ENCODE measurements at places on chromosomes 6 and 20. TPM values are rescaled to one million over a fixed set of nuclear protein-coding genes. Genes with fewer than 3 reads are reported as not detected.

The PGC gene
- total RNA-seq, result not detected

The WFDC10B gene
- total RNA-seq, result not detected

The MYBL2 gene
- total RNA-seq, result not detected

The TCF15 gene
- 7.0 TPM for total RNA-seq

The SIRPB1 gene
- 7.6 TPM for total RNA-seq

The ETV7 gene
- total RNA-seq, result 0.29 TPM

The SLC22A16 gene
- total RNA-seq, result 1.4 TPM

The GSTA2 gene
- total RNA-seq, result not detected

The RNF217 gene
- total RNA-seq, result 34.1 TPM

GRCh38 chr6:33886673-33887144 is 82.9 kb upstream of the MLN start:
- DNase-seq, result no peak

DNA sequence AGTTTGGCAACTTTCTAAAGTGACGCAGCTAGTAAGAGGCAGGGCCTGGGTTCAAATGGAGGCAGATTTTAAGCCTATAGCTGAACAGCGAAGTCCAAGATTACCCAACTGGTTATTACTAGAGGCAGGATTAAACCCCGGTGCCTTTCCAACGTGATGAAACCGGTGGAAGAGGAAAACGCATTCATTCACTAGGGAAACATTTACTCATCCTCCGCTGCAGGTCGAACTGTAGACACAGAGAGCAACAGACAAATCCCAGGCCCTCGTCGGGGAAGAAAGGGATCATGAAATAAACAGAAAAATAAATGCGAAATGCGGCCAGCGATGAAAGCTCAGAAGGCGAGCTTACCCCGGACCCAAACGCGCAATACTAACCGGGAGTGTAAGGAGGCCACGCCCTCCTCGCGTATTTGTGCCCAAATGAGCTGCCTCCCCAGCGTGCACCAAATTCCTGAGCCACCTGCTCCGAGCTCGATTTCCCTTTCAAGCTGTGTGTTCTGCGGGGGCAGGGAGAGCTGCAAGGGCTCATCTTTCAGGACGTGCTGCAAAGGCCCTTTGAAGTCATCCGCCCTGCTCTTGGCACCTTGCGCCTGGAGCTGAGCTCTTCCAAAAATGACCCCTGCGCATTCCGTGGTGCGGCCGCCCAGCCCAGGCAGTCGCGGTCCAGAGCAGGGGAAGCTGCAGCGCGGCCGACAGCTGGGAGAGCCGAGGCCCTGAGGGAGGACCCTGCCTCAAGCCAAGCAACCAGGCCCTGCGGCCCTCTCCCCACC is 46.9 kb downstream of the PDYN start:
- DNase-seq, result peak; percentile 79

DNA sequence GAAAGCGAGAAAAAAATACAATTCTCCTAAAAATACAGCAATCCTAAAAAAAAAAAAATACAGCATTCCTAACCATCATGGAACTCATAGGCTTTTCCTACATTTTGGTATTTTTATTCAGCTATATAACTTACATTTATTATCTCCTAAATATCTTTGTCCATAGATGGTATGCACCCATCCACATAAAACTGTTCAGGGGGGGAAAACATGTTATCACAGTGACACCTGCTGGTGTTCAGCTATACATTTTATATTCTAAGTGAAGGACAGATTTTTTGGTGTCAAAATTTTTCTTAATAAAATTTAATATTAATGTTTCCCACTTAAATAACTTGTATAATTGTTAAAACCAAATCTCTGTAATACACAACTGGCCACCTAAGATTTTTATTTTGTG is 58.0 kb downstream of the BLOC1S5 start:
- DNase-seq, result no peak

DNA sequence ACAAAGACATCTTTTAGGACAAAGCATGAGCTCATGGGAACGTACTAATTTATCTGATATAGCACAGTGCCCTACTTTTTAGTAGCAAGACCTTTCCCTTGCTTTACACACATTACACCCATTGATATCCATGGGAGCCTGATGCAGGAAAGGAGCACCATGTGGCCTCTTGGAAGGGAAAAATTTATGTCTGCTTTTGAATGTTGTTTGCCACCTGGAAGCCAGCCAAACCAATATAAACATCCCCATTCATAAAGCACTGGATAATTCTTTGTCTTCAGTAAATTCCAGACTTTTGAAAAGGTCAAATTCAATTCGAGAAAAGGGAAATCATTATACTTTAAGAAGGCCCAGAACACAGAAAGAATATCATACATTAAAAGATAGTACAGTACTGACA is 152.3 kb upstream of the BEND6 start:
- no peak for DNase-seq

DNA sequence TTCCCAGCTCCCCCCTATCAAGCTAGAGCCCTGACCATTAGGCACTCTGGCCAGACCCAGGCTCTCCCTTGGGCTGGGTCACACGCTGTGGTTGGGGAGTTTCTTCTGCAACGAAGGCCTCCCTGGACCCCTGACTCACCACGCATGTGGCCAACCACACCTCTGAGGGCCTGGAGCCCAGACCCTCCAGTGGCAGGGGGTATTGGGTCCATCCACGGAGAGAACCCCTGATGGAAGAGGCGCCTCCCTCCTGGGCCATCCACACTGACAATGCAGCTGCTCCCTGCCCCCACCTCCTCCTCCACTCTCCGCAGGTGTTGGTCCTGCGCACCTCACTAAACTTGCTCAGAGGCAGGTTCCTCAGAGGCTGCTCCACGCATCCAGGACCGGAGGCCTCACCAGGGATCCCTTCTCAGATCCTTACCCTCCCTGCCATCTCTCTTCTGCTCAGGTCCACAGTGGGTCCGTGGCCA is 125.4 kb downstream of the RNASET2 start:
- no peak for DNase-seq

DNA sequence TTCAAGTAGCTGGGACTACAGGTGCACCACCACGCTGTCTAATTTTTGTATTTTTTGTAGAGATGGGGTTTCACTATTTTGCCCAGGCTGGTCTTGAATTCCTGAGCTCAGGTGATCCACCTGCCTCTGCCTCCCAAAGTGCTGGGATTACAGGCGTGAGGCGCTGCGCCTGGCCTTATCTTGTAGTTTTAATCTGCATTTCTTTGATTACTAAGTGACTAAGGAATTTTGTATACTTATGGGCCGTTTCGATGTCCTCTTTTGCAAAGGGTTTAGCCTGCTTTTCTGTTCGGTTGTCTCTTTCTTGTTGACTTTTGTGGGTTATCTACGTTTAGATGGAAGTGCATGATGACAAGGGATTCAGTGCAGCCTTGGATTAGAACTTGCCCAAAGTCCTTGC is 500.6 kb downstream of the QKI start:
- DNase-seq, result no peak

DNA sequence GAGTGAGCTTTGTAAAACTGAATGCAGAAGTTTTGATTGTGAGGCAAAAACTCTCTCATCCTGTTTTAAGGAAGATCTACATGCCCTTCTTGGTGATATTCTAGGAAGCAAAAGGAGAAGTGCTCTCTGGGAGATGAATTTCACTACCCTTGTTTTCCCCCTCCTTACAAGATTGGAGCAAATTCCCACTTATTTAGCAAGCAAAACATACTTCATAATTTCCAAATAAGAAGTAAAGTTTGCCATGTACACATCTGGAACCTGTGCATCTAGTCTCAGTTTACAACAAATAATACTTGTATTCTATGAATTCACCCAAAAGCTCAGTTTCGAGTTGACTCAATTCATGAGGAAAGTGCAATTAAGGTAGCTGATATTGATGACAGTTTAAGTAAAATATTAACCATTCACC is 27.6 kb upstream of the IFNGR1 start:
- DNase-seq, result no peak

DNA sequence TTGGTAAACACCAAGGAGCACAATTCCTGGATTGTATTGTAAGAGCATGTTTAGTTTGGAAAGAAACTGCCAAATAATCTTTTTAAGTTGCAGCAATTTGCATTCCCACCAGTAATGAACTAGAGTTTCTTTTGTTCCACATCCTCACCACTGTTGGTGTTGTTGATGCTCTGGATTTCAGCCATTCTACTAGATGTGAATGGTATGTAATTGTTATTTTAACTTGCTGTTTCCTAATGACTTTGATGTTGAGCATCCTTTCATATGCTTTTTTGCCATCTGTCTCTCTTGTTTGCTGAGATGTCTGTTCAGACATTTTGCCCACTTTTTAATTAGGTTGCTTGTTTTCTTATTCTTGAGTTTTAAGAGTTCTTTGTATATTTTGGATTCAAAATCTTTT is 1654.1 kb downstream of the GRIK2 start:
- DNase-seq, result no peak

DNA sequence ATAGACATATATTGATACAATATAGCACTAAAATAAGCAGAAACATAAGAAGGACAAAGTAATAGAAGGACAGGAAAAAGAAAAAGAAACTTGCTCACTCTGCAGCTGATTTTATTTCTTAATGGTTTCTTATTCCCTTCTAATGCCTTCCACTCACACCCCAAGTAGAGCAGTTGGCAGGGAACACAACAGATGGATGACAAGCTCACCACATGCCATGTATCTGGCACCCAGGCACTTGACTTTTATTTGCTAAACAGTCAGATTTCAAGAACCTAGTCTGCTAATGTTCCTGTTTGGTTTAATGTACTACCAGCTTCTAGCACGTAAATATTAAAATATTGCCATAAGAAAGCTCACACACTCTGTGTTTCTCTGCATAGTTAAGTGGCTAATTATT is 87.1 kb downstream of the COL19A1 start:
- no peak for DNase-seq

GRCh38 chr20:15302075-15302474 is 964.7 kb upstream of the FLRT3 start:
- no peak for DNase-seq

DNA sequence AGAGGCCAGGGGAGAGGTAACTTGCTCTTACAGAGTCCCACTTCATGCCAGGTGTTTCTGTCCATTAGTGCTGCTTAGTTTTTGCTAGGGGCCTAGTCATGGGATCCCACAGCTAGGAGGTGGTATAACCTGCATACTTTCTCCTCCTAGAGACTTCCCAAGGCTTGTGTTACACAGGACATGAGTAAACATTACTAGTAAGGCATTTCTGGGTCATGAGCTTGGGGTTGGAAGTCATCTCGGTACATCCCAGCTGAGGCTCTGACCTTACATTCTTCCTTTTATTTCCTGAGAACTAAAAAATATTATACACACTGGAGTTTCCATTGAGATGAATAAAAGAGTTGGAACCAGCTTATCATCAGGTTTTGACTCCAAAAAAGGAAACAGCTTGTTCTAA is 20.9 kb upstream of the PNPLA1 start:
- no peak for DNase-seq

DNA sequence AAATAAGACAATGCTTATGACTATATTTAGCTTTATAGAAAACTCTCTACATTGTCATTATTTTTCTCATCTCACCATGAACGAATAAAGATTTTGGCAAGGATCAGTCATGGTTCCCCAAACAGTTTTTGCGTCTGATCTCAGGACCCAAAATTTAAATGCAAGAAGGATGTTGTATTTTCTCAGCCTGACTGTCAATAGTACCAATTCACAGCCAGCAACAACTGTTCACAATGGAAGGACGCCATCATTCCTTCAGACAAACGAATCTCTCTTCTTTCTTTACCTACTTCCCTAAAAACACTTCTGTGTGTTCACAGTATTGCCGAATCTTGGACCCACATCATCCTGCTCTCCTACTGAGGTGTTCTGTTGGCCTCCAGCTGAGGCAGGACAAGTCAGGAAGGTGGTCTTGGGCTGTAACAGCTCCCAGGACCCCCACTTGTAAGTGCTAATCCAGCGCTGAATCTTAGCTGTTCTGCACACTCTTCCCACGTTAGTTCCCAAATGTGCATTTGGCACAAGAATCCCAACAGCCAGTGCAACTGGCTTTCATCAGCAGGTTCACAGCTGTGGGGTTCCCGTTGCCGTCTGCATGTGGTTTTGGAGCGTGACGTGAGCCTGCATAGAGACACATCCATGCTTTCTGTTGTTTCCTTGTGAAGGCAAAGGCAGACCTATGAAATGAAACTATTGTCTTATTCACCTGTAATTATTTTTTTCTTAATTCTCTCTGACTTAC is 600.0 kb downstream of the QKI start:
- DNase-seq, result no peak

- no peak for DNase-seq
Measured at GRCh38 chr20:57388953-57389694, 2.1 kb upstream of the RBM38 start.

DNA sequence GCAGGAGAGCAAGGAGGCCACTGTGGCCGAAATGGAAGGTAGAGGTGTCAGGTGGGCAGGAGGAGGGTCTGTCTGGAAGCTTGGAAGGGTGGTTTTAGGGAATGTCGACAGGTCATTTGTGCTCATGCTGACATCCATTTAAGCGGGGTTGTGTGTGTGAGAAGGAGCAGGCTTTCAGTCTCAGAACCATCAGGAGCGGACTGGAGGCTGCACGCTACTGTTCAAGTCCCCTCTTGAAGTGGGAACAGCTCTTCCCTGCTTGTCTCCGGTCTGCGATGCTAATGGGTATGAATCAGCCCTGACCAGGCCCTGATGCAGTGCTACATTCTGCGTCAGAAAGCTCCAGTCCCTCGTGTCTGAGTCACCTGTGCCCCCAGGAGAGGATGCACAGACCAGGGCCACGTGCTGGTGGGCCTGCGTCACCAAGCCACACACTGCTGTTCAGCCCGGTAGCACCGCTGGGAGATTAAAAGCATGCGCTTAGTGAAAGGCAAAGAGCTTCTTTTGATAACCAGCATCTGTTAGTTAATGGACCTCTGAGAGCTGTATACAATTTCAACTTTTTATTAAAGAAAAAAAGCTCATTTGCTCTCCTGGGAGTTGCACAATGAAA is 58.0 kb downstream of the APCDD1L start:
- DNase-seq, result no peak

DNA sequence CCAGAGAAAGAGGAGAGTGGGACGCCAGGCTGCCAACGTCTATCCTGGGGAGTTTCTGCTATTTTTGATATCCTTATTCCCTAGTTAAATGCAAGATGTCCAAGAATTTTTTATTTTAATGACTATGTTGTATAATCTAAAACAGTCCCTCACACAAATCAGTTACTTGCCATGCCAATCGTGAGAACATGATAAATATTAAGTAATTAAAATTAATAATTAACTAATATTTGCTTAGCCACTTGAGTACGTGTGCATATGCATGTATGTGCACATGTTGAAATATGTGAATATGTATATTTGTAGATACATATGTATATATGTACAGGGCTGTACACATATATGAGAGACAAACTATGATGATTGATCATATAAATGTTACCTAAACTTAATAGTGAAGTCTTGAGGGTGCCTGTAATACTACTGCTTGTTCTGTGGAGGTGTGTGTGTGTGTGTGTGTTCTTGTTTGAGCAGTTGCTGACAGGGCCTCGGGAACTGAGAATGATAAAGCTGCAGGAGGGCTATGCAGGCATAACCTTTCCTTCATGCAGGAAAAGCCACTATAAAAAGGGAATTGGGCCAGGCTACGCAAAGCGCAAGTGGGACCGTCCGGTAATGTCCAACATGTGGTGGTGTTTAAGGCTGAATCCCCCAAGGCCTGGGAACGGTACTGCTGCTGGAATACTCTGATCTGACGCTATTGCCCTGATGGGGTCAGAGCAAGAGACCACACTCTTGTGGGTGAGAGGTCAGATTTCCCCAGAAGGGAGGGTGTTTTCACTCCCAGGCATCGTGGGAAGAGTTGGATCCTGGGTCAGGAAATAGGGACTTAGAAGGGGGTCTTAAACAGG is 148.3 kb upstream of the TBX18 start:
- no peak for DNase-seq

GRCh38 chr6:113178349-113178748 is 678.8 kb upstream of the MARCKS start:
- no peak for DNase-seq

All from mesenteric fat pad (tissue), 1 donor.